ENCODE measurements at places on chromosomes 7 and 10.

- DNase-seq: no peak
Observed at GRCh38 chr10:77299320-77299719, 338.3 kb downstream of the KCNMA1 start.

DNA sequence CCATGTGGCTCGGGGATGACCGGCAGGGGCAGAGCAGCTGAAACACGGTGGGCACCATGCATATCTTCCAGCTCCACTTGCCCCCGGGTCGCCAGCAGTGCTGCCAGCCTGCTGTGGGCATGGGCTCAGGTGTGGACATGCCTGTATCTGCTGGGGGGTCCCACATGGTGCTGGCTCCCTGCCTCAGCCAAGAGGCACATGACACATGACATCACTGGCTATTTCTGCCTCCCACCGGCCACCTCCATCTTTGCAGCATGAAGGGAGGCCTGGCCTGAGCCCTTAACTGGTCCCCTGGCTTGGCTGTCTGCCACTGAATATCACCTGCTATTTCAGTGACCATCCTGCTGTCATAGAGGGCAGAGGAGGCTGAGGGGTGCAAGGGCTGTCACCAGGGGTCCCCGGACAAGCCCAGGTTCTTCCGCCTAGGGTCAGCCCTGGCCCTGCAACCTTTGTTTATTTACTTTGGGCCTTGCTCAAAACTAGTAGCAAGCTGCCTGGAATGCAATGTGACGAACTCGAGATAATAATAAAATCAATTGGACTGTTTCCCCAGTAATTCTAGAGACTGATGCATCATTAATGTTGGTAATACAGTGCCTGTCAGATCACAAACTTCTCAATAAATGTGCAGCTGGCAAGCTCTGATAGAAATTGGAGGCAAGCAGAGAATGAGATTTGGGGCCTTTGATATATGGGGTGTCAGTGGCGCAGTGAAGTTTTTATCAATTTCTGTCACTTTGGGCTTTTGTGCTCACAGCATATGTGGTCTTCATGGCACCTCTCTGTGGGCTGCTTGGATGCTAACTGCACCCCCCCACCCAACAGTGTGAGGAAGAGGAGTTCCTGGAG lies 28.5 kb downstream of the ZMIZ1 start:
- no peak for DNase-seq

DNA sequence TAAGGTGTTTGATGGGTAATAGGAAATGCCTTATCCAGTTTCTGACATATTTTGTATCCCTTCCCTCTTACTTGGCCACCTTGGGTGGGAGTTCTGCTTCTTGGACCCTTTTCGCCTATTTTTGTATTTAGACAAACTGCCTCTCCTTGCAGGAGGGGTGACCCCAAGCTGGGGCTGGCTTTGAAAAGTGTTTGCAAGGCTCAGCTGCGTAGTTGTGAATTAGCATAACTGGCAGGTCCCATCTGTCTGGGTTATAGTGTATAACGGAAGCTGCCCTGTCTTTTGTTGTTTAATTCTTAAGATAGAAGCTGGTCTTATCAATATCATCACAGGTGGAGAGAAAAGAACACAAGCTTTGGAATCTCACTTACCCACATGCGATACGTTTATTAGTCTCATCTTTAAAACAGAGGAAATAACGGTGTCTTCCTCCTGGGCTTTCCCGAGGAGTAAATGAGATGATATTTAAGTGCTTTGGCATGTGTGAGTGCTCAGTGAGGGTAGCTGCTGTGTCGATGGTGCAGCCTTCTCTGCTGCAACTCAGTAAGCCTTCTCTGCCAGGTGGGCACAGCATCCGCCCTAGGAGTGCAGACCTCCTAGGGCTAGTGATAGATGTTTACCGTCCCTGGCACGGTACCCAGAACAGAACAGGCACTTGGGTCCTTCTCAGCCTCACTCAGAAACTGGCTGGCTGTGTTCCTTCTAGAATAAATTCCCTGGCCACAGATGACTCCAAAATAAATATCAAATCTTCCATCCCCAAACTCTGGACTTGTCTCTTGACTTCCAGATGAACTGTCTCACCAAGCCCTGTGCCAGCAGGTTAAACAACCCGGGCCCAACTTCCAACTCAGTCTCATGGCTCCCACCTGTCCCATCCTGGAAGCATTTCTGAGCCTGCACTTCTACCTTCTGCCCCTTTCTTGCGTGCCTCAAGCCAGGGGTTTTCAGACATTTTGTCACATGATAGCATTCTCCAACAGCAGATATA lies 227.3 kb downstream of the GFRA1 start:
- DNase-seq: no peak

- DNase-seq: no peak
Observed at GRCh38 chr10:14574291-14574690, 200.4 kb downstream of the FAM107B start.

- no peak for DNase-seq
Observed at GRCh38 chr10:69854511-69855345, 53.0 kb downstream of the COL13A1 start.

DNA sequence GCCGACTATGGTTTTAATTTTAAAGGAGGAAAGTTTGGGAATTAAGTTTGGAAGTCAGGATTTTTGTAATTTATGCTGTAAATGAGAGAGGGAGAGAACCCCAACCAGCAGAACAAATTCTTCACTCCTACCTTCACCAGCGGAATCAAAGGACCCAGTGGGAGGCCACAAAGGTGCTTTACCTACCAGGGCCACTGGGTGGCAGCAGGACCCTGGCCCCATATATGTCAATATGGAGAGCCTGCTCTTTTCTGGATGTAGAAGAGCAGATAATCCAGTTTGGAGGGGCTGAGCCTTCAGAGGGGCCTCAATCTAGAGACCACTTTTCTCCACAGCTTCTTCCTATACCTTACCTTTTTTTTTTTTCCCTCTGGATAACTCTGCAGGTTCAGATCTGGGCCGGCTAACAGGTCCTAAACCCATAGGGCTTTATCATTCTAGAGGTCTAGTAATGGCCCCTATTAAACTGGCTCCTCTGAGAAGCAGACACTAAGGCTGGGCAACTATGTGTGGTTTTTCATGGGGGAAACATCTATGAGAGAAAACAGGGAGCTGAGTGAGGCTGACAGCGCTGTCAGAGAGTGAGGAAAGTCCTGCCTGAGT lies 8.5 kb upstream of the SCD start:
- DNase-seq: no peak

- no peak for DNase-seq
Observed at GRCh38 chr7:140295224-140295738, 103.0 kb downstream of the SLC37A3 start.

- peak; percentile 23 for DNase-seq
Observed at GRCh38 chr10:122113161-122113944, 124.4 kb downstream of the TACC2 start.

- no peak for DNase-seq
Observed at GRCh38 chr7:85226361-85227085, 39.7 kb upstream of the SEMA3D start.

GRCh38 chr7:46146454-46147255 lies 225.6 kb upstream of the IGFBP3 start:
- no peak for DNase-seq

GRCh38 chr7:151018421-151019129 lies 5.7 kb downstream of the ATG9B start:
- no peak for DNase-seq

DNA sequence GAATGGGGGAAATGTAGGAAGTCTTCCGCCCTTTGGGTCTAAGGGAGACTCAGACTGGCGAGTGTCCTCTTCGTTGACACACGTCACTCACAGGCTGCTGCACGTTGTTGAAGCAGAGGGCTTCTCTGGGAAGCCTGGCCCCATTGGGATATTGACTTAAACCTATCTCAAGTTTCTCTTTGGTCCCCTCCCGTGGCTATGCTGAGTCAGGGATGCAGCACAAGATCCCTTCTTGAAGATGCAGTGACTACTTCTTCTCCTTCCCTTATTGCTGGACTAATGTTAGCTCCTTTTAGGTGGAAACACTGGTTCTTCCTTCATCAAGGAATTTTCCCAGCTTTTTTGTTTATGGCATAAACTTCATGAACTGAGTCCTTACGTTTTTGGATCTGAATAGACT lies 89.8 kb upstream of the CCDC71L start:
- DNase-seq: no peak

DNA sequence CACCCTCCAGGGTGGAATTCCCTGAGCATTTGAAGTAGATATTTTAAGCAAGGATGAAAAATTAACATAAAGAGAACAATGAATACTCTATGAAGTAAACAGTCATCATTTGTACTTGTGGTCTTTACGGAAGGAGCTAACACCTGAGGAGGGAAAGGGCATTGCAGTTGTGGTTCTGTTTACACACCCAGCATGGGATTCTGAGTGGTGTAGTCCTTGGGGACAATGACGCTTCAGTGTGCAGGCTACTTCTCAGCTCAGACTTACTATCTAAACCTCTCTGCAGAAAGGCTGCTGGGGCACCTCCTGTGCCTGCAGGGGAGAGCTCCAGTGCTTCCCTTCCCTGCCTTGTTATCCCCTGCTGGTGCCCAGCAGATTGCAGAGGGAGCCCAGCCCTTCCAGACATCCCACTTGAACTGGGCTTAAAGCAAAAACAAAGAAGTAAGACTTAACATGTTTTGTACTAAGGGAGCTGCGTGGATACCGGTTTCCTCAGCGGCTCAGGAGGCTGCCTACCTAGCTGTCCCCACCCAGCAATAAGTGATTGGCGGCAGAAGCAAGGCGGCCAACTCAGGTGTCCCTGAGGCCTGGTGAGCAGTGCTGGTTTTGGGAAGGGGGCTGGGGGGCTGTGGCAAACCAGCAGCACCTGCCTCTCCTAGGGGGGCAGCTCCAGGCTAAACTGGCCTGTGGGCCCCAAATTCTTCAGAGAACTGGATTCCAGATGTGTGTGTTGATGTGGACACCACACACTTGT lies 89.1 kb downstream of the CELF2 start:
- no peak for DNase-seq

GRCh38 chr10:65751218-65751617 lies 1174.6 kb upstream of the LRRTM3 start:
- no peak for DNase-seq

GRCh38 chr7:11751807-11752389 lies 80.1 kb downstream of the THSD7A start:
- DNase-seq: no peak

DNA sequence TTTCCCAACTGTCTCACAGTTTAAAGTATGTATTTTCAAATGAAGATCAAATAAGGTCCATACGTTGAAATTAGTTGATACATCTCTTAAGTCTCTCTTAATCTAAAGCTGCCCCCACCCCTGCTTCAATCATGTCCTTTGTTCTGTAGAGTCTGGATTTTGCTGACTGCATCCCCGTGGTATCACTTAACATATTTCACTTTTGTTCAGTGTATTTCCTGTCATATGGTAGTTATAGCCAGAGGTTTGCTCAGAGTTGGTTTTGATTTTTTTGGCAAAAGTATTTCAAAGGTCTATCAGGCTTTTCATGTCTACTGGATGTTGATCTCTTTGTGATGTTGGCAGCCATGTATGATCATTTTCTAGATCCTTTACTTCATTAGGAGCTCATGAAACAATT lies 54.4 kb upstream of the ARID5B start:
- no peak for DNase-seq

DNA sequence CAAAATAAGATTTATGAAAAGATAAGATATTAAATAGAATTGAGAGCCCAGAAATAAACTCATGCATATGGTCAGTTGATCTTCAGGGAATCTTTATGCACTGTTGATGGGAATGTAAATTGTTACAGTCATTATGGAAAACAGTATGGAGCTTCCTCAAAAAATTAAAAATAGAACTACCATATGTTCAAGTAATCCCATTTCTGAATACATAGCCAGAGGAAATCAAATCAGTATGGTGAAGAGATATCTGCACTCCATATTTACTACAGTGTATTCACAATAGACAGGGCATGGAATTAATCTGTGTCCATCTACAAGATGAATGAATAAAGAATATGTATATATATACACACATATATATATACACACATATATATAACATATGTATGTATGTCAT lies 122.3 kb upstream of the CSTF2T start:
- DNase-seq: no peak

- no peak for DNase-seq
Observed at GRCh38 chr10:124898471-124898870, 43.5 kb upstream of the ZRANB1 start.

- no peak for DNase-seq
Observed at GRCh38 chr7:44891791-44892190, 6.5 kb upstream of the PURB start.

DNA sequence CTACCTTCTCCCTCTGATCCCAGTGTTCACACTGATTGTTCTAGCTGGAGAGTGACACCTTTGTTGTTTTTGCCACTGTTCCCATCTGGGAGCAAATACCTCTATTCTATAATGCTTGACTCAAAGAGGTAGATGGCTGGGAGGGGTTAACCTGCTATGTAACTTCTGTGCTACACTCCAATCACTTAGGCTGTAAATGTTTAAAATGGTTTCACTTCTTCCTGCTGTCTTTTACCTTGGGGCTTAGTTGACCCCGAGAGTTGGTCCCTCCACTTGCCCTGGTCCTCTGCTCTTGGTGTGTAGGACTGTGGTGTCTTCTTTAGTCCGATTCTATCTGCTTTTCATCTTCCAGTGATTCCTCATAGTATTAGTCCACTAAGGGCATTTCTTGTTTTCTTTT lies 22.3 kb downstream of the KLHDC10 start:
- no peak for DNase-seq

- no peak for DNase-seq
Observed at GRCh38 chr7:117848941-117849340, 24.3 kb downstream of the CTTNBP2 start.

GRCh38 chr10:90960355-90960814 lies 39.5 kb upstream of the ANKRD1 start:
- DNase-seq: no peak

DNA sequence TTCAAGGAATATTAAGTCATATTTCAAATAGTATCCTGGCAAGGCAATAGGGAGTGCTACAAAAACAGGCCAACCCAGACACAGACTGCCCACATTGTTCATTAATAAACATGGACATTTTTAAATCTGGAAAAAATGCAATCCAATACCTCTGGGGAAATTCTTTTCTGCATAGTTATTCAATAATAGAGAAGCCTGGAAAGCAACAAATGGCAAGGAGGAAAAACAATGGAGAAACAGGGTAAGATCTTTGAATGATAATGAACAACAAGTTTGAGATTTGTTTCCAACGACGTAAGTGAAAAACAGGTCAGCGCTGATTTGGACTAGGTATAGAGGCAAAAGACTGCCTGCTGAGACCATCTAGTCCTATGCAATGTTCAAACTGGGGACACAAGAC lies 44.7 kb upstream of the ZNF800 start:
- no peak for DNase-seq

DNA sequence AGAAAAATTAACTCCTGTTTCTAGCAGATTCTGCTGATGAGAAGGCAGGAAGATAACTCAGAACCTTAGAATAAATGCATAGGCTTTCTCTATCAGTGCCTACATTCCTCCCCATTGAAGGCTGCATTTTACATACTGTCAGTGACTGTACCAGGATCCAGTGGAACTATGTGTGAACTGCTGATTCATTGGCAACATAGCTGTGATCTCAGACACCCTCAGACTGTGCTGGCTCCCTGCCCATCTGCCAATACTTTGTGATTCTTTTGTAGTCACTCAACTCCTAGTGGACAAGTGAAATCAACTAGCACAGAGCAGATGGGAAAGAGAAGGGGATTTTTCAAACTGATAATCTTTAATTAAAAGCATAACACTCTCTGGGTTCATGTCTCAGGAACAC lies 375.8 kb downstream of the MDFIC start:
- DNase-seq: no peak
